ENCODE measurements at places on chromosomes 5 and 9. TPM values are rescaled to one million over a fixed set of nuclear protein-coding genes. Genes with fewer than 3 reads are reported as not detected.

Gene ICE1
- total RNA-seq = 16.0 TPM

Gene CD180
- total RNA-seq = not detected

Gene CDH6
- 0.29 TPM for total RNA-seq

Gene KCNV2
- total RNA-seq = not detected

Gene TICAM2
- total RNA-seq = 9.5 TPM

Gene SHISAL2B
- total RNA-seq = not detected

Gene CDC20B
- not detected for total RNA-seq

Gene DNAH5
- total RNA-seq = 1.2 TPM

Gene BTNL9
- not detected for total RNA-seq

Gene LVRN
- total RNA-seq = 0.35 TPM

Gene JAKMIP2
- total RNA-seq = 5.2 TPM

Gene EIF4E1B
- not detected for total RNA-seq

Measured in myometrial cell (primary cell).